ENCODE measurements at places on chromosomes 12 and 14.

DNA sequence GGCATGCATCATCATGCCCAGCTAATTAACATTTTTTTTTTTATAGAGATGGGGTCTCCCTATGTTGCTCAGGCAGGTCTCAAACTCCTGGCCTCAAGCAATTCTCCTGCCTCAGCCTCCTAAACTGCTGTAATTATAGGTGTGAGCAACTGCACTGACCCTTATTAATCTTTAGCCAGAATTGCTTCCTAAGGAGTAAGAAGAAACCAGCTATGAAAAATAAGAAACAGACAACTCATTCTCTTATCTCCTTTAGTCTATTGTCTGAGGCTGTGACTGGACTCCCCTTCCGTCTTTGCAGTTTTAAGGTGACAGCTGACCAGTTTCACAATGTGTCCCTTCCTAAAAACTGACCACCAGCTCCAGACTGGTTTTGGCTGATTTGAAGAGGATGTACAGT lies 52.4 kb downstream of the EMP1 start:
- DNase-seq = no peak

- DNase-seq = no peak
Observed at GRCh38 chr14:68285421-68286179, 466.0 kb downstream of the RAD51B start.

GRCh38 chr14:99349721-99350495 lies 77.9 kb upstream of the BCL11B start:
- no peak for DNase-seq

DNA sequence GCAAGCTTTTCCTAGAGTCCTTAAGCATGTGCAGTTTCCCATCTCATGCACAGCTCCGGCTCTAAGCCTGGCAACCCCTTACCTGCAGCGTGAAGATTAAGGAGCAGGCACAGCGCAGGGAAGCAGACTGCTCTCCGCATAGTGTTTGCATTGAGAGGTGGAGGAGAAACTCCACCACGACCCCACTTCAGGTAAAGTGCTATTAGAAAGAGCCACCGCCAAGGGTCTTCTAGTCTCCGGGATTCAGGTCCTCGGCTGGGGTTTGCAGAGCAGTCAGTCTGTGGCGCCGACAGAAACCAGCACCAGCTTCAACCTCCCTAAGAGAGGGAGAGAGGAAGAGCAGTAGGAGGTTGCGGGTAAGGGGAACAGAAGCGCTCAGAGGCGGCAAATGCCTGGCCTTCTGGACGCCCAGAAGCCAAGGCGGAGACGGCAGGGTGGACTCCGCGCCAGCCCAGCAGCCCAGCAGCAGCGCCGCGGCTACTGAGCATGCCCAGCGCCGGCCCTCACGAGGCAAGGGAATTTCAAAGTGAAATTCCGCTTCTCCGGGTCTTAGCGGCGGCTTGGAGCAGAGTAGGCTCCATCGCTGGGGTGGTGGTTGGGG lies at the start of gene PTPRR:
Gene PTPRR (minus strand): TSS at position 488 of the 601 bp plus-strand sequence. CDS start 348 bp downstream, at position 140.
- no peak for DNase-seq

DNA sequence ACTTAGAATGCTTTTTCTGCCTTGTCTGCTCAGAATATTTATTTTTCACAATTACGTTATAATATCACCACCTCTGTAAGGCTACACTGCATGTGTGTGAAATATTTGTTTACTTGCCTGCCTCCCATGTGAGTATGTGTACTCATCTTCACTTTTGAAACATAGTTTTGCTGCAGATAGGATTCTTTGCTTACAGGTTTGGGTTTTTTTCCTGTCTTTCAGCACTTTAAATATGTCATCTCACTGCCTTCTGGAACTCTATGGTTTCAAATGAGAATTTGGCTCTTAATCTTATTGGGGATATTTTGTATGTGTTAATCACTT lies 10.9 kb downstream of the G2E3 start:
- no peak for DNase-seq

- no peak for DNase-seq
Observed at GRCh38 chr12:131564845-131565244, 146.0 kb upstream of the SFSWAP start.

DNA sequence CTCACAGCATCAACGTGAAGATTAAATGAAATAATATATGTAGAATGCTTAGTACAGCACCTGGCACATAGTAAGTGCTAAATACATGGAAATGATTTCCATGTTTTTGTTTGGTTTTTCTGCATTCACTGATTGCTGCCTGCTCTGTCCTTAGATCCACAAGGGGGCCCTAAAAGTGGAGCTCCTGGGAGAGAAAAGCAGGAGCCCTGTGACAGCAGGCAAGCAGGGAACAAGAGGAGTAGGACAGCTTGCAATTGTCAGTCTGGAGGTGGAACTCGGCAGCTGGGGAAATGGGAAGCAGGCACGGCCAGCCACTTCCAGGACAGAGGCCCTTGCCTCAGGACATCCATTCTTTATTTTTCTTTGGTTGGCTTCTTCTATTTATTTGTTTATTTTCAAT lies 292.9 kb downstream of the BMP4 start:
- peak; percentile 47 for DNase-seq

GRCh38 chr14:26286913-26287205 lies 311.0 kb downstream of the NOVA1 start:
- DNase-seq = no peak

DNA sequence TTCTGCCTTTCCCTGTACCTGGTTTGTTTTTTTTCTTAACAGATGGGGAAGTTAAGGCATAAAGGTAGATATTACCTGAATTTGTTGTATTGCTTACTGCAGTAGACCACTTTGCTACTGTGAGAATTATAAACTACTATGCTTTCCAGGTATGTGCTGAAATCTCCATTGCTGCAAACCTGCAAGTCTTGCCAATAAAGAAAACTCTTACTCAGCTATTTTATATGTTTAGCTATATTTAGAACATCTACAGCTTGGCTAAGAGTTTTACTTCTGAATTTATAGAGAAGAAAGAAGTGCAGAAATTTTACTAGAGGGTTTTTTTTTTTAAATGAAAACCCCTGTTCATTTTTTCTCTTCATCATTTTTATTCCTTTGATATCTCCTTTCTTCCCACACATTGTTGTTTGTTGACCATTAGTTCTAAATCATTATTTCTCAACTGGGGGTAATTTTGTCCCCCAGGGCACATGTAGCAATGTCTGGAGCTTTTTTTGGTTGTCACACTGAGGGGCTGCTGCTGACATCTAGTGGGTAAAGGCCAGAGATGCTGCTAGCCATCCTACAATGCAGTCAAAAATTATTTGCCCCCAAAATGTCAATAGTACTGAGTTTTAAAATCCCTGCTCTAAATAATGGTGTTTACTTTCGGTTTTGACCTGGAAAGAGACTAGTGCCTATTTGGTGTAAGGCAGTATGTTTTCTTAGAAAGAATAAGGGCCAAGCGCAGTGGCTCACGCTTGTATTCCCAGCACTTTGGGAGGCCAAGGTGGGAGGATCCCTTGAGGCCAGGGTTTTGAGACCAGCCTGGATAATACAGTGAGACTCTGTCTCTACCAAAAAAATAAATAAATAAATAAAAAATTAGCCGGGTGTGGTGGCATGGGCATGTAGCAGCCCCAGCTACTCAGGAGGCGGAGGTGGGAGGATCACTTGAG lies 48.6 kb downstream of the PCNX1 start:
- no peak for DNase-seq

DNA sequence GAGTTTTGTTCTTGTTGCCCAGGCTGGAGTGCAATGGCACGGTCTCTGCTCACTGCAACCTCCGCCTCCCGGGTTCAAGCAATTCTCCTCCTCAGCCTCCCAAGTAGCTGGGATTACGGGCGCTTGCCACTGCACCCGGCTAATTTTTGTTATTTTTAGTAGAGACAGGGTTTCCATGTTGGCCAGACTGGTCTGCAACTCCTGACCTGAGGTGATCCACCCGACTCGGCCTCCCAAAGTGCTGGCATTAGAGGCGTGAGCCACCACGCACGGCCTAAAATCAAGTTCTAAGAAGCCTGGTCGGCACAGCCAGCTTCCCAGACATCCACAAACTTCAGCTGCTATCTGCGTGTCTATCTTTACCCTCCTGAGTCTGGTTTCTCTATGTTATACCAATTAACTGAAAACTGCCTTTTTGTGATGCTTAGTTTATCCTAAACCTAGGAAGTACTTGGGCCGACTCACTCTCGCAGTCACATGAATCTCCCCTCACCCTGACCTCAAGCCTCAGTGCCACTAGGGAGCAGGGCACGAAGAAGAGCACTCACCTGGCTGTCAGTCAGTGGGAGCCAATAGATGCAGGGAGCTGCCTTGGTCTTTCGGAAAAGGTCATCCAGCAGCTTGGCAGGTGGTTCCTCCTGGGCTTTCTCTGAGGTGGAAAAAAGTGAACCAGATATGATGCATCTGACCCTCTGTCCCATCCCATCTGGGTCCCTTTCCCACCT lies 3.4 kb upstream of the CDH24 start:
- no peak for DNase-seq

- DNase-seq = no peak
Observed at GRCh38 chr14:104359301-104359968, 220.1 kb upstream of the C14orf180 start.

- no peak for DNase-seq
Observed at GRCh38 chr12:22353615-22354325, 19.3 kb upstream of the ST8SIA1 start.

DNA sequence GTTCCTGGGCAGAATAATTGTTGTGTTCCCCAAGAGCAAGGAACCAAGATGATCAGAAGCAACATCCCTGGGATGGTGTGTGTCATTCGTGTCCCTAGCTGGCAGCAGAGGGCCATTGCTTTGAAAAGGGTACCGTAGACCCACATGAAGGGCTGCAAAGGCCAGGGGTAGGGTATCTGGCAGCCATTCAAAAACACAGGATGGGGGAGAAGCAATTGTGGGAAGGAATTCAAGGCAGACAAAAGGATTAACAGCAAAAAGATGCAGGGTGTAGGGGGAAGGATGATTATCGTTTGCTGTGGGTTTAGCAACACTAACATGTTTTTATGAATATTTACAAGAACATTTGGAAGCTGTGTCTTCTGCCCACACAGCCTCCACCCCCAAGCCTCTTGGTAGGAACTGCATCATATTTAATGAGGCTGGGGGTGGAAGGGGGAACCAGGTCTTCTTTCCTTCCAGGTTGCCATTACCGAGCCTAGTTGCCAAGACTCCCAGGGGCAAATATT lies 169.0 kb upstream of the G2E3 start:
- DNase-seq = no peak

GRCh38 chr14:43894534-43894933 lies 612.5 kb downstream of the FSCB start:
- DNase-seq = peak; percentile 7

- DNase-seq = no peak
Observed at GRCh38 chr14:69428289-69428998, 30.0 kb downstream of the SLC39A9 start.

GRCh38 chr14:51484485-51484884 lies 167.2 kb upstream of the FRMD6 start:
- DNase-seq = no peak

- DNase-seq = peak; percentile 53
Observed at GRCh38 chr12:80778005-80778541, 61.4 kb downstream of the MYF5 start.

- no peak for DNase-seq
Observed at GRCh38 chr12:92621833-92622232, 81.0 kb upstream of the PLEKHG7 start.

DNA sequence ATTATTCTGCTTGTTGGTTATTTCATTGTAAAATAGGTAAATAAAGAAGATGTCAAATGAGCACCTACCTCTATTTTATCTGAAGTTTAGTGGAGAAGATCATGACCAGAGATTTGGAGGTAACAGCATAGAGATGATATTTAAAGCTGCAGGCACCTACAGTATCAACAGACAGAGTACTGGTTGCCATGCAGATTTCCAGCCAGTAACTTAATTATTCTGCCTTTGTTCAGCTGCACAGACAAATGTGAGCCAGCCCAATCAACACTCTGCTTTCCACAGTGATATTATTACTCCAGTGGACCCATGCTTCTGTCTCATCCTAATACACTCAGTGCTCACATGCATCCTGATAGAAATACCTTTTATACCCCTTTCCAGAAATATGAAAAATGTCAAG lies 348.5 kb upstream of the RGS6 start:
- no peak for DNase-seq

- DNase-seq = peak; percentile 54
Observed at GRCh38 chr12:121009741-121010140, 6.5 kb downstream of the C12orf43 start.

GRCh38 chr14:88515499-88516221 lies 39.1 kb downstream of the PTPN21 start:
- DNase-seq = no peak

DNA sequence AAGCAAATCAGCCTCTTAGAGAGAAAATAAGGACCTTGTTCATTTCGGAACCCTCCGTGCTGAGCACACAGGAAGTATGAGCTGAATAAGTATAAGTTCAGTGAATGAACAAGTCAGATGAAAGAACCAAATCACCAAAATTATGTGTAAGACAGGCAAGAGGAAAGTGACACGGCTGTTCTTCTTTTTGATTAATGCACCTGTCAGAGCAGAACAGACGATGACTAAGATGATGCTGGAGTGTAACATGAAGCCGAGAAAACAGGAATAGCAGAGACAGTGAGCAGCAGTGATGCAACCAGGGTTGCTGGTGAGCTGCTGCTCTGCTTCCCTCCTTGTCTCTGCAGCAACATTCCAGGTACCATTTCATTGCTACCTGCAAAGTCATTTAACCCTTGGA lies 861.1 kb downstream of the GALC start:
- no peak for DNase-seq

DNA sequence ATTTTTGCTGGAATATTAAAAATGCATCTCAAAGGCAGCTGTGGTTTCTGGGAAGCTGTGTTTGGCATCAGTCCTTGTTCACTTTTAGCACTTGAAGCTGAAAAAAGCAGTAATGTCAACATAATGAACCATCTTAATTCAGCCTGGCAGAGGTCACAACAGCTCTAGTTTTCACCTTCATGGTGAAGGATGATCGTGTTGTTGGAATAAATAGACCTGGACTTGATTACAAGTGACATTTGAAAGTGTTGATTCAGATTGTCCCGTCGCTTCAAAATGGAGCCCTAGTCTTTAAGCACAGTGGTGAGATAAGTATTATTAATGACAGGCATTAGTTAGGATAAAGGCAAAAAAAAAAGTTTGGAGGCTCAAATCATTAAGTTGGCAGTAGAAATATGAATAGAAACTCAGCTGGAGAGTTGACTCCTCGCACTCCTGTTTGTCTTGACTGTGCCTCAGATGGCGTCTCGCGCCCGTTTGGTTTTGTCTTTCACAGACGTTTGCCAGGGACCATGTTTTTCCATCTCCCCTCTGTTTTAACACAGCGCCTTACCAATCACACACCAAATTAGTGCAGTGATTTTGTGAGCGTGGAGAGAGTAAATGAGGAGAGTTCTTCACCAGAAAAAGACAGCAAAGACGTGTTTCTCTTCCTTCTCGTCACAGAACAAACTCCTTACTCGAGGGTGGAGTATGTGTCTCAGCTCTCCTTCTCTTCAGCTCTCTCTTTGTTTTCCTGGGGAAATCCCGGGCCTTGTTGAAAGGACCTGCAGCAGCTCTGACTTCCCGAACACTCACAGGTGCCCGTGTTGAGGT lies 53.4 kb upstream of the MMP17 start:
- DNase-seq = no peak

GRCh38 chr14:75361751-75362433 lies 65.9 kb upstream of the JDP2 start:
- DNase-seq = no peak

- DNase-seq = no peak
Observed at GRCh38 chr14:29892327-29892726, 35.3 kb downstream of the PRKD1 start.

- no peak for DNase-seq
Observed at GRCh38 chr14:32683679-32684078, 255.0 kb upstream of the NPAS3 start.

Data from HCT116 (cell line).